Astrocyte of the hippocampus (primary cell): ENCODE measurements at places on chromosomes 12 and 14.

DNA sequence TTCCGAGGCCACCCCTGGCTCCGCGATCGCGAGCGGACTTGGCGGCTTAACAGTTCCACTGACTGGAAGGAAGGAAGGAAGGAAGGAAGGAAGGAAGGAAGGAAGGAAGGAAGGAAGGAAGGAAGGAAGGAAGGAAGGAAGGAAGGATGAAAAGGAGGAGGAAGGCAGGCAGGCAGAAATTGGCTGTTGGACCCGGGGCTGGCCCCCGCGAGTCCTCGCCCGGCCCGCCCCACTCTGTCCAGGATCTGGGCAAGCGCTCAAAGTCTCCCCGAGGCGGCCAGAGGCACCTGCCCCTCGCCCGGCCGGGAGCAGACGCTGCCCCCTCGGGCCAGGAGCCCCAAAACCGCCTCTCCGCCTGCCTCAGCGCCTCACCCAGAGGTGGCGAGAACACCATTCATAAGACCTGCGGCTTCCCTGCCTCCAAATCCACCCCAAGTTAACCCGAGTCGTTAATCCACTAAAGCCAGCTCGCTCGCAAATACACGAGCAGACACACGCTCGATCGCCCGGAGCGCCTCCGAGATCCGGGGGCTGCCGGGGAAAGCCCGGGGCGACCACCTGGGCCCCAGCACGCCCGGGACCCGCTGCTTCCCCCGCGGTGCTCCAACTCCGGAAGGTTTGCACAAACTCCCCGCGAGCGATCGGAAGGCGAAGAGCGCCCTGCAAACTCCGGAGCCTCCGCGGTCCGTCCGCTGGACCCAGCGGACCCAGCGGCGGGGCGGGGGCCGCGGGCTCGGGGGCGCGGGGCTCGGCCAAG is 844 bp downstream of the DPF3 start:
- DNase-seq: peak; percentile 66

DNA sequence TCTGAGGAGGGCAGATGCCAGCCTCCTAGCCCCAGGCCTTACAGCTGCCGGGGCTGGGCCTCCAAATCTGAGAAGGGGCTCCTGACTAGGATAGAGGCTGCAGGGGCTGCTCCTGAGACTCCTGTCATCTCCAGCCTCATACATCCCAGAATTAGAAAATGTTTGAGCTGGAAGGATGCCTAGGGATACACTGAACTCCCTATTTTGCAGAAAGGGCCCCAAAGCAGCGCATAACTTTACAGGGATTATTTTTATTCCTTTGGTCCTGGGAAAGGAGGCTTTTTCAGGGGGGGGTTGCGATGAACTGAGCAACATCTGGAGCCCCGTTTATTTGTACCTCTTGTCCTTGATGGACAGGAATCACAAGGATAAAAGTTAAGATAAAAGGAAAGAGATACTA is 35.9 kb upstream of the SLC38A2 start:
- DNase-seq: no peak

DNA sequence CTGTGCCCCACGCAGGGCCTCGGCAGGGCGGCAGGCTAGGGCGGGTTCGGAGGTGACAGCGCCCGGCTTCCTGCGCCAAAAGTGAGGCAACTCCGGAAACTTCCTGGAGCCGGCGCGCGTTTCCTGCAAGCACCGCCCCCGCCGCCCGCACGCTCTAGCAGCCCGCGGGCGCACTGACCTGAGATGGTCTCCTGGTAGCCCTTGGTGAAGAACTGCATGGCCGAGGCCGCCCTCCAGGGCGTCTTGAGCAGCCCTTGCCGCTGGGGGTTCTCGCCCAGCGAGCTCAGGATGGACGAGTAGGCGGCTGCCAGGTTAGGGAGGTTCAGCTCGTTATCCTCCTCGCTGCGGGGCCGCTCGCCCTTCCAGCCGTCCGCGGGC is 494 bp downstream of the GCH1 start:
- DNase-seq: peak; percentile 60

GRCh38 chr14:100674428-100674827 is 52.3 kb upstream of the DLK1 start:
- DNase-seq: no peak

DNA sequence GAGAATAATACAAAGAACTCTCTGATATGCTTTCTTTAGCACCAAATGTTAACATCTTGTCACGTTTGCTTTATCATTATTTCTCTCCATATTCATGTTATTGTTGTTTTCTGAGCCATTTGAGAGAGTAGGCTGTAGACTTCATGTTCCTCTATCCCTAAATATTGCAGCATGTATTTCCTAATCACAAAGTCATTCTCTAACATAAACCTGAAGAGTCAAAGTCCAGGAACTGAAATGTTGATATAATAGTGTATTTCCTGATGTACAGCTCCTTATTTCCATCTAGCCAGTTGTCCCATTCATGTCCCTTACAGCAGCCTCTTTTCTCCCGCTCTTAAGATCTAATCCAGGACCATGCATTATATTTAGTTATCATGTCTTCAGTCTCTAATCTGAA is 72.8 kb downstream of the SPATS2 start:
- no peak for DNase-seq

DNA sequence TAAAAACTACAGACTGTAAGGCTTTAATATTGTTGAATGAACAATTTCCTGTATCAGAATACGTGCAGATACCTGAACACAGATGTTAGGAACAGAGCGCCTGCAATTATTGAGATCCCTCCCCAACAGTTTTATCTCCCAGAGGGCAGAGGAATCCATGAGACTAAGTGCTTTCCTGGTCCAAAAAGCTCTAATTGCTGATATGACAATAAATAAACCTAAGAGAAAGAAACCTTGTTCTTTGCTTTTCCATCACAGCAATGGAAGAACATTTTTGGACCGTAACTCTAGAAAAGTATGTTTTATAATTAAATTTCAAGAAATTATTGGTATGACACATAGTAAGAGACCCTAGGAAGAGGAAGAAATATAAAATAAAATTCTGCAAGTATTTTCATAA is 13.0 kb upstream of the KRT83 start:
- DNase-seq: no peak

DNA sequence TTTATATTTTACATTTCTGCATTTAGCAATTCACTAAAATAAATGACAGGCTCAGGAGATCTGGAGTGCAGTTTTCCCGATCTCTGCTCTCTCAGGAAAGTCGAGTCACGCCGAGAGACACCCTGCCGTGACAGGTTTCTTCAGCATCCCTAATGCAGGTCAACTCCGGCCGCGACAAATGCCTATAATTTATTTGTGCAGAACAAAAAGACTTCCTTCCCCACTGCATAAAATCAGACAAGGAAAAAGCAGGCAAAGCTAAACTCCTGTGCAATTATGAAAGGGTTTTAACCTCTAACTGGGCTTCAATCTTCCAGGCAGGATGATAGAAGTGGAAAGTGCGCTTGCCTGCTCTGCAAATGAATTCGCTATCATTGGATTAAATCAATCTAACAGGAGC is 28.1 kb downstream of the SPRING1 start:
- no peak for DNase-seq

- DNase-seq: no peak
These were observed 98.4 kb upstream of the TBX5 start for GRCh38 chr12:114504311-114504710.

DNA sequence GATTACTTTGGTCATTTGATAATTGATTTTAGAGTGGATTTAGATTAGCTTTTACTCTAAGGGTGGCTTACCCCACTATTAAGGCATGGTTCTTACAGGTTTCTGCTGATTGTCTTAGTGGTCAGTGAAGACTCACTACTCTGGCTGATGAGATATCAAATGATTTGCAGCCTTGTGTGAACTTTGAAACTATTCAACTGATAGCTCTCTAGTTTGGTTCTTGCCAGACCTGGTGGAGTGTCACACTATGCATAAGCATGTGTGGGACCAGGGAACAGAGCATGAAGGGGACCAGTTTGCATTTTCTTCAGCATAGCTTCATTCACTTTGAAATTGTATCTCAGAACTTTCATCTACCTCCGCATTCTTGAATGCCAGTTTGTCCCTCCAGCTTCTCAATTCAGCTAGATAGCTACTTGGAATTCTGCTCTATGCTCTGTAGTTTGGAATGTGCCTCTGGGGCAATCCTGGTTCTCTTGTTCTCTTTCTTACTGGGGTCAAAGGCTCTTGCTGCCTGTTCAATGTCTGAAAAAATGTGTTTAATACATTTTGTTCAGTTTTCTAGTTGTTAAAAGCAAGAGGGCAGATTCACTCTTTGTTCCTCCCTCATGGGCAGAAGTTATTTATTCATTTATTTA is 12.7 kb downstream of the SCYL2 start:
- peak; percentile 41 for DNase-seq

- DNase-seq: no peak
These were observed 96.2 kb upstream of the TMPO start for GRCh38 chr12:98419081-98419794.

- DNase-seq: no peak
These were observed 101.9 kb upstream of the RTL1 start for GRCh38 chr14:101005447-101005846.
